SK-N-DZ (cell line): ENCODE measurements at places on chromosomes 6 and 20.
A peak's percentile ranks its signal among the peaks of the same experiment; 100 is the strongest.

DNA sequence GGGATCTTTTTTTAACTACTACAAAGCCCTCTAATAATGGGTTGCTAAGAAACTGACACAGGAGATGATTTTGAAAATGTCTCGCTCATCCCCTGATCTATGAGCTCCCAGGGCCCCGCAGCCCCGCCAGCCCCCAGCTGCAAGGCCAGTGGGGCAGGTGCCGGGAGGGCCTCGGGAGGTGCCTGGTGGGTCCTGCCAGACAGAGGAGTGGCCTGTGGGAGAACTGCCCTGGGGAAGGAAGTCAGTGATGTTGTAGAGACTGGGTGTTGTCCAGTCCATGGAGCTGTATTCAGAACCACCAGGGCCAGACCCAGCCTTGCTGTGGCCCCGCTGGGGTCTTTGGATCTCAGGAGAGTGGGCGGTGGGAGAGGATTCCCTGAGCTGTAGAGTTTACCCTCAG, 258.7 kb downstream of the TAF4 start:
- DNase-seq = no peak

- DNase-seq = no peak
Measured at GRCh38 chr6:144728804-144729203, 443.7 kb downstream of the UTRN start.

DNA sequence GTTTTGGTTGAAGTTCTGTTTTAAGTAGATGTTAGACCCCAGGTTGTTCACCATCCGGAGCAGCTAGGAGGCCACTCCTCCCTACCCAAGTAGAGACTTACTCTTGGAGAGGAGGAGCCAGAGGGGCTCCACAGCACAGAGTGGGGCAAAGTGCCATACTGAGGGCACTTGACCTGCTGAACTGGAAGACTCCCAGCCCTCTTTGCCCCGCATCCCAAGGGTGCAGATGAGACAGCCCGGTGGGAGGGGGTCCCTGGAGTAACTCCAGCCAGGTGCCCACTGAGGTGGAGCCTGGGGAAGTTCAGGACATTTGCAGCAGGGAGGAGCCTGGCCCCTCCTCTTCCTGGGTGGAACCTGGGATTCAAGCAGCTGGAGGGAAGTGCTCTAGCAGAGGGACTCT, 102.1 kb upstream of the GPR6 start:
- DNase-seq = no peak

DNA sequence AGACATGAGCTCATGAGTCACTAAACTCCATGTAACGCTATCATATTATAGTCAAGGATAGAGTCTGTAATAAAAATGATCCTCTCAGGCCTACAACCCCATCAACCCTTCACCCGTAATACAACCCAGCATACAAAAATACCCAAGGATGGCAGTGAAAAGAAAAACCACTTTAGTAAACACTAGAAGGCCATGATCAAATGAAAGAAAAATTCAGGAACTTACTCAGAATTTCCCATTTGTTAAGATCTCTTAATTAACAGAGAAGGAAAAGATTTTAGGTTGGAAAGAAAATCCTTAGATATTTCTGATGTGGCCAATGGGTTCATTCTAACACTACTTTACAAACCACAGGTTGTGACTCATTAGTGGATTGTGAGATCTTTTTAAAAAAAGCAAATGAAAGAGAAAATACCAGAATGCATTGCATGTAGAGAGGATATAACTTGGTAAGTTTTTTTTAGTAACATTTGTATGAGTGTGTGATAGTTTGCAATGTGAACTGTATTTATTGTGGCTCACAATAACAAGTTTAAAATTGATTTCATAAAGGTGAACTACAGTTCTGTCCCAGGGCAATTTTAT, 8.0 kb upstream of the UBE2J1 start:
- no peak for DNase-seq

DNA sequence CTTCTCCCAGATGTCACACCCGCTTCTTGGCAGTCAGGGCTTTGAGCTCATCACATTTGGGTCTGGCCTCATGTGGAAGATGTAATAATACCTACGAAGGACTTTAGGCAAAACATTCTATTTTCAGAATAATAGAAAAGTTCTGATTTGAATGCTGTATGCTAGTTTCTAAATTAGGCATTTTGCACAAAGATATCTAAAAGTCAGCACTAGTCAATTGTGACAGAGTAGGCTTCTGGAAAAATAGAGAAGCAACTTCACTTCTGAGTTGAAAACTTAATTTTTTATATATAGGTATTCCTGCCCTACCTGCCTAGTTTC, 38.3 kb upstream of the CD2AP start:
- DNase-seq = no peak

DNA sequence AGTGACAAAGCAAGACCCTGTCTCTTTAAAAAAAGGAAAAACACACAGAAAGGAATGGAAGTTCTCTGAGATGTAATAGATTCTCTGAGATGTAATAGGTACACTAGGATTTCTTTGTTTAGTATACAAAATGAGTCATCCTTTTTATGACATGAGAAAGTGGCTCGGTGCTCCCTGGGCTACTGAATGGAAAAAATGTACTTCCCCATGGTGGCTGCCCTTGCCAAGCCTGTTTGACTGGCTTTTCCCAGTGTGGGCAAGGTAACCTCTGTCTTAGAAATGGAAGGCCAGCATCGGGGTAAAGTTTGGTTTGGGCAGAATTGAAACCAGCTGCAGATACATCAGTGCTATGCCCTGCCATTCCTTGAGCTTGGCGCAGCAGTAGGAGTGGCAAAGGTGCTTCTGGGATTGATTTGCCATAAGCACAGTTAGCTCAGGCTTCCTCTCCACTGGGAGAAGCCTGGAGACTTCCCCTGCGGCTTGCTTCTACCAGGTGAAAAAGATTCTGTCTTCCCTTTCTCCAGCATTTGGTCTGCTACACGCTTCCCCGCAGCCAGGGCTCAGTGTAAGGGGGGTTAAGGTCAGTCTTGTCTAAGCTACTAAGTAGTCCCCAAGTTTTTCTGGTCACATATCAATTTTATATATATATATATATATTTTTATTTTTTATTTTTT, 24.5 kb downstream of the ARFGEF2 start:
- no peak for DNase-seq

DNA sequence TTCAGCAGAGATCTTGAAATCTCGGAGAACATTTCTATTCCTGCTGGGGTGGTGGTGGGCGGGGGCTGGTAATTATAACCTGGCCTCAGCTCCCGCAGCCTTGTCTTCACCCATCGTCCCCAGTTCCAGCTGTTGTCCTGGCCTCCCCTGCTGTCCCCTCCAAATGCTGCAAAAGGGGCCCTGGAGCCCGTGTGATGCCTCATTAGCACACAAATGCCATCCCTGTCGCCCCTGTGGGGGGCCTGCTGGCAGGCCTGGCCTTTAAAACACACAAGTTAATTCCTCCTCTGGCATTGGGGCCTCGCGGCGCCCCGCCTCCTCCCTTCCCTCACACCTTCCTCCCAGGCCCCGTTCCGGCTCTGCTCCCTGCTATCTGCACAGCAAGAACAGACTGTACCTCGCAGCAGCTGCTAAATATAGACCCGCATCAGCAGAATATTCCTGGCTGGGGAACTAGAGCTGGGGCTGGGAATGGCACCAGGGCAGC, 85.7 kb downstream of the CDH22 start:
- no peak for DNase-seq

GRCh38 chr6:11979866-11980265, 32.2 kb upstream of the HIVEP1 start:
- no peak for DNase-seq

GRCh38 chr6:93219447-93219846, 199.9 kb downstream of the EPHA7 start:
- DNase-seq = no peak

DNA sequence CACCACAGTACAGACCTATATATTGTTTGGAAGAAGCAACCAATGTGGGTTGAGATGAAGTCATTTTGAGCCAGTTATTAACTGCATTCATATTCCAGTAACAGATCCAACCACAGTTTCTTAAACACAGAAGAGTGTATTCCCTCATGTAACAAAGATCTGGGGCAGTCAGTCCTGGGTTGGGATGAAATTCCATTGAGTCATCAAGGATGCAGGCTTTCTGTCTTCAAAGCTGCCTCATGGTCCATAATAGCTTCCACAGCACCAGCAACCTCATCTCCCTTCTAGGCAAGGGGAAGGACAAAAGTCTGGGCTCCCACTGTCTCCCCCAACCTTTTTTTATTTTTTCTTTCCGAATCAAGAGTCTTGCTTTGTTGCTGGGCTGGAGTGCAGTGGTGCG, 2.9 kb upstream of the SOD2 start:
- no peak for DNase-seq

- DNase-seq = peak; percentile 36
Measured at GRCh38 chr6:38307740-38308139, 332.0 kb downstream of the BTBD9 start.

GRCh38 chr6:113489952-113490746, 367.0 kb upstream of the MARCKS start:
- no peak for DNase-seq

DNA sequence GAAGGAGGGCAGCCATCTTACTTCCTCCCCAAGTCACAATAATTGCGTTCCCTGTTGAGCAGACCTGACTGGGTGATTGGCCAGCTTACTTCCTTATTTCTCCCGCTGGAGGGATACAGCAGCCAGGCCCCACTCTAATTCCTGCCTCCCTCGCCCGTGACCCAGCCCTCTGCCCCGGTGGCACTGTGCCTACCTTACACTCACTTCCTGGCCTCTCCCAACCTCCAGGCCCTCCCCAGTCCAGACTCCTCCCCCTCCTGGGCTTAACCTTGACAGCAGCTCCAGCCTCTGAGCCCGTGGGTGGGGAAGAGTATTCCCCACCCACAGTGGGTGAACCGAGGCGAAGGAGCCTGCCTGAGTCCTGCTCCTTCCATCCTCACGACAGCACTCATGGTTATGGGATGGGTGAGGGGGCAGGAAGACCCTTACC, 3.0 kb downstream of the BAK1 start:
- no peak for DNase-seq

GRCh38 chr6:131532580-131533039, 40.4 kb upstream of the ARG1 start:
- DNase-seq = no peak

DNA sequence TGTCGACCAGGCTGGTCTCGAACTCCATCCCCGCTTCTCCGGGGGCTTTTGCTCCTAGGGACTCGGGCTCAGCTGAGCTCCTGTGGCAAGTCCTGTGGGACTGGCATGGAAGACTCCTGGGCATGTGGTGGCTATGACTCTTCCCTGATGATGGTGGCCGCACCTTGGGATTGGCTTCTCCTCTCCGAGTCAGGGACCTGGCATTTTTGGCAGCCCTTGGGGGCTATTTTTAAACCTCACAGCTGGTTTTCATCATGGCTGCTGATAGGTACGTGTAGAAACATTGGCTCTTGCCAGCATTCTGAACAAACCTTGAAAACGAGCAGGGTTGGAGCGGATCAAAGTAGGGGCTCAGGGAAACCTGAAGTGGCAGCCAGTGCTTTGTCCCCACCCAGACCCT, 54.1 kb downstream of the RBM38 start:
- no peak for DNase-seq

GRCh38 chr6:4973982-4974745, 29.7 kb downstream of the RPP40 start:
- DNase-seq = no peak

DNA sequence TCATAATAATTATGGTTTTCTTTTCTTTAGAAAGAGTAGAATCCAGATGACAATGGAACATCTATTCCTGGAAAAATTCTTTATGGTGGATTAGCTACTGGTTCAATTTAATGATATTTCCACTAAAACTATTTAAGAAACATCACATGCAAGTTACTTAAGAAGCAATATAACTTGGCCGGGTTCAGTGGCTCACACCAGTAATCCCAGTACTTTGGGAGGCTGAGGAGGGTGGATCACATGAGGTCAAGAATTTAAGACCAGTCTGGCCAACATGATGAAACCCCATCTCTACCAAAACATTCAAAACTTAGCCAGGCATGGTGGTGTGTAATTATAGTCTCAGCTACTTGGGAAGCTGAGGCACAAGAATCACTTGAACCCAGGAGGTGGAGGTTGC, 65.9 kb upstream of the SMLR1 start:
- no peak for DNase-seq

DNA sequence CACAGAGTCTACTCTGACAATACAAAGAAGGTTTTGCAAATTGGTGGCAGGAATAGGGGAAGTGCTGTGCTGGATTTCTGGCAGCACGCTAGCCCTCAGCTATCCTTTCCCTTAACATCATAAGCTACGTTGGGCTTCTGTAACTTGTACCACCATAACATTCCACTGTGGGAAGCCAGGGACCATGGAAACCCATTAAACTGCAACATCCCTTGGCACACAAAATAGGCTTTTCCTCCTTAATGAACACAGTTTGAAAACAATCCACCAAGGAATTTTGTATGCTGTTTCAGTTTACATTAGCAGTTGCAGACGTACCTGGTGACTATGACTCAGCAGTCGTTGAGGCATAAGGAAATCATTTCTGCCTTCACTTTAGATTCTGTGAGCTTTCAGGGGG, 203.9 kb upstream of the RAB32 start:
- no peak for DNase-seq

DNA sequence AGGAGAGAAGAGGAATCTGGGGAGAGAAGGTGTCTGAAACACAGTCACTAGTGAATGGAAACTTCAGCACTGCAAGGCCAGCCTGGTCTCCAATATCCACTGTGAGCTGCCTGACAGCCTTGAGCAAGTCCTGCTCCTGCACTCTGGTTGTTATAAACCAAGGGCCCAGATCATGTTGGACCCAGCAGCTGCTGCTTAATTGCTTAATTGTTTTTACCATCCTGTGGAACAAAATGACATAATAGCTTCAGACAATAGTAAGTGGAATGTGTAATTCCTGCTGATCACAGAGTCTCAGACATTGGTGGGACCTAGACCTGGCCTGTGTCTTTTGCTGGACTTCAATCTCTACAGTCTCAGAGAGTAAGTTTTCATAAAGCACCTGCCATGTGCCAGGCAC, 833.7 kb downstream of the TFAP2A start:
- no peak for DNase-seq

- DNase-seq = no peak
Measured at GRCh38 chr6:144397141-144397540, 112.0 kb downstream of the UTRN start.

- DNase-seq = no peak
Measured at GRCh38 chr20:45991616-45992015, 17.1 kb upstream of the MMP9 start.
